ENCODE measurements at places on chromosomes 7 and 10.
A peak's percentile ranks its signal among the peaks of the same experiment; 100 is the strongest.

DNA sequence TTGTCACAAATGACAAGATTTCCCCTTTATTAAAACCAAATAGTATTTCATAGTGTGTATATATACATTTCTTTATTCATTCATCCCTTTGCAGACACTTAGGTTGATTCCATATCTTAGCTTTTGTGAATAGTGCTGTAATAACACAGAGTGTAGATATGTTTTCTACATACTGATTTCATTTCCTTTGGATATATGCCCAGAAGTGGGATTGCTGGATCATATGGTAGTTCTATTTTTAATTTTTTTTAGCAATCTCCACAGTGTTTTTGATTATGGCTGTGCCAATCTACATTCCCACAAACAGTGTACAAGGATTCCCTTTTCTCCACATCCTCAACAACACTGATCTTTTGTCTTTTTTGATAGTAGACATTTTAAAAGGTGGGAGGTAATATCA is 46.4 kb downstream of the CSTF2T start:
- DNase-seq = no peak

DNA sequence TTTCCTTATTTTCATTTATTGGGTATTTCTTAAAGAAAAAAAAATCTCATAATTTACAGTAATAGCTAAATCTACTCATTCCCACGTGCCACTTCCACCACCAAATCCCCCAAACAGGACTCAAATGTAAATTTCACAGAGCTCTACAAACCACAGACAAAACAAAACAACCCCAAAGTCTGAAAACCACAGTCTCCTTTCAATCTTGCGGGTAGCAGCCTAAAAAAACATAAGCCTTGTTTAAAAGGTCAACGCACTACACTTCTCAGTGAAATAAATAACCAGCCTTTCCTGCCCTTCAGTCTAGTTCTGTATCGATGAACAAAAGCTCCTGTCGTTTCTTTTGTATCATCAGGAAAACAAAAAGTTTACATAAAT is 121.8 kb upstream of the AFAP1L2 start:
- DNase-seq = no peak

- peak; percentile 76 for DNase-seq
Observed at GRCh38 chr10:77641788-77642397, 4.3 kb upstream of the KCNMA1 start.

DNA sequence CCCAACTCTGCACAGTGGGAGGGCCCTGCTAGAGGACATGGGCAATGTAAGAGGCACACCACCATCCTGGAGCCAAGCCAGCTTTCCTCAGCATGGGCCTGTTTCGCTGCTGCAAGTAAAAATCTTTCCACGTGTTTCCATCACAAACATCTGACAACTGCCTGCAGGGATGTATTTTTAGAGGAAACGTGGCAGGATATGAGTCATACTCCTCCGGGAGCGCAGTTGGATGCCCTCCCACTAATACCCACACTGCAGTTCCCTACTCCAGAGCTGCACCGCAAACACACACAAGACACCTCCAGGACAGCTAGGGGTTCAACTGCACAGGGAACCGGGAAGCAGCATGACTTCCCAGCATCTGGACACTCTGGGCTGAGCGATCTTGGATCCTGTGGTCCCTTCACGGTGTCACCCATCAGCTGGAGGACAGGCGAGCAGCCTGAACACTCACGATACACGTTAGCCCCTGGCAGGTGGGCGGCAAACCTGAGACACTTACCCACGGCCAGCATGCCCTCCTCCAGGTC is 26.1 kb downstream of the PLAC9 start:
- DNase-seq = peak; percentile 51

DNA sequence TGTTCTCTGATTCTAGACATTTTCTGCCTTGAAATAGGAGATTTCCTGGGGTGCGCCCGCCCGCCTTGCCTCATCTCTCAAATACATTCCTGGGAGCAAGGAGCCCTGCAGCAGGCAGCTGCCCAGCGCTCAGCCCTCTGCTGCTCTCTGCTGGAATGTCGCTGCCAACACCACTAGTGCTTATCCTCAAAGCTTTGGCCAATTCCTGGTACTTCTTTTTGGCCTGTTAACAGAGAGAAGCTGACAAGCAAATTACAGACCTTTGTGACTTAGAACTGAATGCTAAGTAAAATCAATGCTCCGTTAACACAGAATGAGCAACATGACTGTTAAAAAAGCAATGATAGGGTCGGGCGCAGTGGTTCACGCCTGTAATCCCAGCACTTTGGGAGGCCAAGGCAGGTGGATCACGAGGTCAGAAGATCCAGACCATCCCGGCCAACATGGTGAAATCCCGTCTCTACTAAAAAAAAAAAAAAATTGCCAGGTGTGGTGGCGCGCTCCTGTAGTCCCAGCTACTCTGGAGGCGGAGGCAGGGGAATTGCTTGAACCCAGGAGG is 41.9 kb upstream of the SYPL1 start:
- peak; percentile 69 for DNase-seq

GRCh38 chr10:11849911-11850310 is 26.8 kb downstream of the PROSER2 start:
- no peak for DNase-seq

- DNase-seq = no peak
Observed at GRCh38 chr7:17932770-17933169, 7.5 kb downstream of the SNX13 start.

DNA sequence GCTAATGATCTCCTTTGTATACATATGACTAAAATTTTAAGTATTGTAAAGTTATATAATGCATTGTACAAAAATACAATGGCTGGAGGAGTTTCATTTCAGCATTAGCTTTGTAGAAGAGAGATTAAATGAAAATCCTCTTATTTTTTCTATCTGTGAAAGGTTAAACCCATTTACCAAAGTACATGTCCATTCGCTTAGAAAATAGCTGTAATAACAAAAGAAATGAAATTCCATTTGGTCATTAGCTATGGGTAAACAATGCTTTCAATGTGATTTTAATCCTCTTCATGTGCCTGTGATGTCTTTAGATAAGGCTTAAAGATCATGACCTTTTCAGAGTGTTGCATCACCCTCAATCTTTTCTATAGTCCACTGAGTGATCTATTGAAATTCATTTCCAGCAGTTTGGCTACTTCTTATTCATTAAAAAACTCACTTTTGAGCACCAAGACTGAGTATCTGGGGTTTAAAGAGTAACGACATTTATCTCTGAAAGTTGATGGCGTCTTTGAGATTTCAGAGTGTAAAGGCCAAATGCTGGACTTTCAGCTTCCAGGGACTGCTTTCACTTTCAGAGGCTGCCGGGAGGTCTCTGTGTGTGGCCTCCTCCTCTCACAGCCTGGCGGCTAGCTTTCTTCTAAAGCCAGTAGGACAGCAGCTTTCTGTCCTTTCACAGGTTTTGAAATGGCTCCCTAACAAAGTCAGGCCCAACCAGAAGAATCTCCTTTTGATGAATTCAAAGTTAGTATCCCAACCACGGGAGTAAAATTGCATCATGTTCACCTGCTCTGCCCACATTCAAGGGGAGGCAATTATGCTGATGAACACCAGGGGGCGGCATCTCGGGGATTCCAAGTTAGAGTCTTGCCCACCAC is 701.4 kb upstream of the COBL start:
- peak; percentile 35 for DNase-seq

GRCh38 chr7:34277016-34277802 is 371.9 kb downstream of the BMPER start:
- no peak for DNase-seq

Data from hematopoietic multipotent progenitor cell treated with erythropoietin and hydrocortisone succinate and interleukin-3 and kit ligand, for 8 days (in vitro differentiated cells).